Naive thymus-derived CD8-positive, alpha-beta T cell (primary cell): ENCODE measurements at places on chromosomes 3 and 15.

DNA sequence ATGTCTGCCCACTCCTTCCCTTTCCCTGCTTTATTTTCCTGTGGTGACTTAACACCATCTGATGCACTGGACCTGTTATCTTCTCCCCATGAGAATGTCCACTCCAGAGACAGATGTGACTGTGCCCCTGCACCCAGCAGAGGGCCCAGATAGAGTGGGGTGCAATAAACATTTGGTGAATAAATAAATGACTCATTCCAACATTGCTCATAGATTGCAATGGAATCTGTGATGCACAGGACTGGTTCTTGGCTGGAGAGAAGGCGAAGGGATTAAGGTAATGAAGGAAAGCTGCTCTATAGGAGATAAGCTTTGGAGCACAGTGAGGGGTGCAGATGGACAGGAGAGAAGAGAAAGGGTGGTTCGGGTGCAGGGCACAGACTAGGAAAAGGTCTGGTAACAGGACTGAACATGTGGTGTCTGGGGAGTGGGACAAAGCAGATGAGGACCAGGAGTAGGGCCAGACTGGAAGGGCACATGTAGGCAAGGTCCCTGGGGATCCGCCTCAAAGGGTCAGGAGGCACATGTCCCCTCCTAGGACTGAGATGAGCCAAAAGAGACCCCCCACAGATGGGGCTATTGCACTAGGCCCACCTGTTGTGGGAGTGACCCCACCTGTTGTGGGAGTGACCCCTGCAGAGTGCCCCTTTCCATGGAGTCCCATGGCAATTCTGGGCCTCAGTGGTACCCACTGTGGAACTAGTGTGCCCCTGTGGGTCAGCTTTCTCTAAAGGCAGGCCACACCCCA is 17.5 kb upstream of the POC1A start:
- DNase-seq, result no peak

DNA sequence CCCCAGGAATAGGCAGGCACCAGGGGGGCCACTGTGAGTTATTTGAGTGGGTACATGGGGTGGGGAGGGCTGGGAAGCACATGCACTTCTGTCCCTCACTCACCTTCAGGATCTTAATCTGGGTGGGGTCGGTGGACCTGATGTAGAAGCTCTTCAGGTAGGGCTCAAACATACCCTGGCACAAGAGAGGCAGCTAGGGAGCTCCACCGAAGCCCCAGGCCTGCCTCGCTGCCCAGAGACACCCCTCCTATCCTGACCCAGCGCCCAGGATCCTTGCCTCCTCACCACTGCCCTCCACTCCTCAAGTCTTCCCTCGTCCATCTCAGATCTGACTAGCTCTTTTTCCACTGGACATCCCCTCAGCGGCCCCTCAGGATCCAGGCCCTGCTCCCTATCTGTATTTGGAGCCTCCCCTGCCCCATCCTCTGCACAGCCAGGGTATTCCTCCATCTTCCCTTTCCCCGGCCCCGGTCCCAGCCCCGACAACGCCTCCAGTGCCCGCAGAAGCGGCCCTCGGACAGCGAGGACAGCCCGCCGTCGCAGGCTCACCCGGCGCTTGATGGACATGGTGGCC is 30.0 kb downstream of the AP3B2 start:
- no peak for DNase-seq

GRCh38 chr15:90407871-90408317 is 19.9 kb downstream of the IQGAP1 start:
- DNase-seq, result peak; percentile 8

- no peak for DNase-seq
Observed at GRCh38 chr3:47443611-47443995, 32.1 kb downstream of the SCAP start.

DNA sequence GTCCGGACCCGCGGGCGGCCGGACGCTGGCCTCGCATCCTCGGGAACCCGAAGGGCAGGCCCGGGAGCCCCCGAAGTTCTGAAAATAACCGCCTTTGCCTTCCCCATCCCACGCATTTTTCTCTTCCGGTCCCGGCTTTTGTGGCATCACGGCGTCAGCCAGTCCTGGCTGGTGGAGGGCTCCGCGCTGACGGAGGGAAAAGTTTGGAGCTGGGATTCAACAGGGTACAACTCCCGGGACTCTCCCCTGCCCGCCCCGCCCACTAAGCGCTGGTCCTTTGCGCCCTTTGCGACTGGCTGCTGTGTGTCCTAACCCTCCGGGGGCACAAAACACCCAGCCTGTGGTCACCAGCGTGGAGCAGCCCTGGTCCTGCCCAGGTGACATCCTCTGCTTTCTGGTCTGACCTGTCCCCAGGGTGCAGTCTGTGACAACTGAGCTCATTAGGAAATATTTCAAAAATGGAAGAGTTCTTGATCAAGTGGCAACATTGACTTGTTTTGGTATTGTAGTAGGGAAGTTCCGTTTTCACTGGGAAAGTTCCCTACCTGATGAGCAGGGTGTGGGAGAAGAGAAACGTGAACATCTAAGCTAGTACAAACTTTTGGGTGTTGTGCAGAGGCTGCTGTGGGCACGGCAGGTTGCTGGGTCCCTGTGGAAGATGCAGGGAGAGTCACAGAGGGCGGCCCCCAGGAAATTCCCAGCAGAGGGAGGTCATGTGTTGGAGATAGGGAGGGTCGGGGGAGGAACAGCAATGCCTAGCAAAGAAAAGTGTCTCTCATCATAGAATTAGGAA is 775 bp downstream of the ARNT2 start:
- no peak for DNase-seq

- no peak for DNase-seq
Observed at GRCh38 chr3:146416366-146416765, 53.0 kb downstream of the PLSCR2 start.

DNA sequence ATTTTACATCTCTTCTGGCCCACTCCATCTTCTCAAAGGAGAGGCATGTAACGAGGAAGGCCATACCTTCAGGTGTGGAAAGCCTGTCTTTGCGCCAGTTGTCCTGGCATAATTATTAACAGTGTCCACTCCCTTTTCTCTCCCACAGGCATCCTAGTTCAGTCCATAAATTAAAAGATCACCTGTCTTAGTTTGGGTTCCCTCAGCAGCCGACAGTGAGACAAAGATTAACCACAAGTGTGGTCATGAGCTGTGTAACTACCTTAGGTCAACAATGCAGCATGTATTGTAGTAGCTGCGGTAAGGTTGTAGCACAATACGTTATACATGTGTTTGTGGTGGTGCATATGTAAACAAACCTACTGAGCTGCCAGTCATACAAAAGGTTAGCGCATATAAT is 103.3 kb upstream of the GALNT15 start:
- no peak for DNase-seq

- no peak for DNase-seq
Observed at GRCh38 chr3:179882292-179882691, 154.4 kb downstream of the PEX5L start.

- peak; percentile 7 for DNase-seq
Observed at GRCh38 chr3:16048435-16049318, 125.8 kb upstream of the GALNT15 start.

DNA sequence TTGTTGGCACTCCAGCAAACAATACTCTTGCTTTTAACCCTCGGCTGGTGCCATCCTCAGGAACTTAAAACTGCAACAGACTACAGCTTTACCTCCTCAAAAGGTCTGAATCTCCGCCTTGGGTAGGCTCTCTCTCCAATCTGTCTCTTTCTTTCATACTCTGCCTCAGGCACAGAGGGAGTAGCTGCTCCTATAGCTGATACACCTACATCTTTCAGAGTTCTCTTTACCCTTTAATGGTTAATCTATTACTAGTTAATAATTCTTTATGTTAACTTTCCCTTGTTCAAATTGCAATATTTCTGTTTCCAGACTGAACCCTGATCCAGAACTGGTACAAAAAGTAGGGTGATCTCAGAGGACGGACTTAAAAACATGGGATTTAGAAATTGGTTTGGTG is 66.2 kb downstream of the MAP4 start:
- DNase-seq, result no peak
